Germinal center (tissue), 1 donor: ENCODE measurements at places on chromosomes 2 and 18.

- DNase-seq: peak; percentile 96
Observed at GRCh38 chr2:85354286-85355072, at the start of the genes ELMOD3 and RETSAT. Gene ELMOD3, plus strand, starts transcription at chr2:85354769. Its CDS starts 2,430 bp downstream, at chr2:85357199. Gene RETSAT, minus strand, starts transcription at chr2:85354528. Its CDS starts 21 bp downstream, at chr2:85354507.

GRCh38 chr2:118687192-118687591 lies 160.3 kb downstream of the EN1 start:
- DNase-seq: no peak

GRCh38 chr2:215359576-215359922 lies 47.7 kb downstream of the ATIC start:
- no peak for DNase-seq

DNA sequence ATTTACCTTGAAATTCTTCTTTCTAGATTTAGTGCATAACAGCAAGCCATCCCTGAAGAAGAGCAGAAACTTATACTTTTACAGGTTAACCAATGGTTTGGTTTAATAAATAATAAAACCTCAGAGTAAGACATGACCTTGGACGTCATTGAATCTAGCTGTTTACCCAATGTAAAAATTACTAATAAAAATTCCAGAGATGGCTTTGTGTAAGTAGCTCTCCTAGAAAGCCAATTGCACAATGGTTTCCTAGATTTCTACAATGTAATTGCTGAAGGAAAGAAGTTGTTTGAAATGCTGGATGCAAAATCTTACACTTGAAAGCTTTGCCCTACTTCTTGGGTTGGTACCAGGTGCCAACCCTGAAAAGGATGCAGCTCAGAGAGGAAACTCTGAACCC lies 1.5 kb downstream of the XDH start:
- DNase-seq: no peak

DNA sequence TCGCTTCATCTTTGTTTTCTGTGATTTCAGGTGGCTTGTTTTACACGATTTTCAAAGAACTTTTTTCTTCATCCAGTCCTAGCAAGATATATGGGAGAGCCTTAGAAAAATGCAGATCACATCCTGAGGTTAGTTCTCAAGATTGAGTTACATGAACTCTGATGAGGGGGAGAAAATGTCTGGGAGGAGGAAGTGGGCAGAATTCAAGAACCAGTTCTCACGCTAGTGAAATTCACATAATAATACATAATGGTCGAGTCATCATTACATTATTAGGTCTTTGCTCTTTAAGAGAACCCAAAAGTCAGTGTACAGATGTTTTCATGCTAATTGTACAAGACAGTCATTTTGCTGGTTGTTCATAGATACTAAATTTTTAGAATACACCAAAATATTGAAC lies 7.0 kb downstream of the TIMM21 start:
- no peak for DNase-seq
